Caki2 (cell line): ENCODE measurements at places on chromosomes 2 and 18. TPM values are rescaled to one million over a fixed set of nuclear protein-coding genes. Genes with fewer than 3 reads are reported as not detected.

The ABCG8 gene
- not detected in 2 replicates for total RNA-seq

The RFX8 gene
- total RNA-seq = not detected in 2 replicates

The COLEC12 gene
- total RNA-seq = 0.57 TPM in 1 of 2 replicates, not detected in the other

The ABHD1 gene
- 0.78 TPM in 1 of 2 replicates, not detected in the other for total RNA-seq

The SNRNP27 gene
- 79.2 and 99.1 TPM in 2 replicates for total RNA-seq

The NBAS gene
- total RNA-seq = 19.7 and 28.8 TPM in 2 replicates

The ANTXR1 gene
- total RNA-seq = 1.1 and 2.0 TPM in 2 replicates

The MIB1 gene
- total RNA-seq = 25.4 and 45.7 TPM in 2 replicates

GRCh38 chr2:187054501-187055319 is 205.7 kb upstream of the ZSWIM2 start:
- no peak for DNase-seq

- no peak for DNase-seq
These were observed 24.7 kb downstream of the RND3 start for GRCh38 chr2:150462770-150463169.

DNA sequence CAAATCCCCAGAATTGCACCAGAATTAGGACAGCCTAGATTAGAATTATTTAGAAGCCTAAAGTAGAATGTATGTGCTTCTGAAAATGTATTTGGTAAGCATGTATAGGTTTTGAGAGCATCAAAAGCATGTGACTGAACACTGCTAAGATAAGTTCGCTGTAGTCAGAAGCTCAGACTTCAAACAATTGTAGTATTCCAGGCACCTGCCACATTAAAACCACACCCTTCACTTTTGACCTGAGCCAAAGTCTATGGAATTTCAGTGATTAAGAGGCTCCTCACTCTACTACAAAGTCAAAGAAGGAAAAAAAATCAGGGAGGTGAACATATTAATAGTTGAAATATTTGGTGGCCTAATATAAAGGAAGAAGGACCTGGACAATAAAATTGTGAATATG is 8.2 kb downstream of the KCNJ3 start:
- no peak for DNase-seq

DNA sequence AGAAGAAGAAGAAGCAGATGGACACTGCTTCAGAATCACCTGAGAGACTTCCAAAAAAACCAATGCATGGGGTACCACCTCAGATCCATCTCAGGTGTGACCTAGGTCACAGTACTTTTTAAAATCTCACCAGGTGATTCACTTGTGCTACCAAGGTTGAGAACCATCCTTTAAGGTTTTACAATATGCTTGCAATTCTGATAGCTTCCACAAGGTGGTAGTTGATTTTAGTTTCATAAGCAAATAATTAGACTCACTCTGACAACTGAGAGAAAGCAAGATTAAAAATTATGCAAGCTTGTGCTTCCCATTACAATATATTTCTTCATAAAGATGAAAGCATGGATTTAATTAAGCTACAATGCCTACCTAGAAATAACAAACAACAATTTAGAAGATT is 355.1 kb downstream of the EN1 start:
- DNase-seq = no peak

DNA sequence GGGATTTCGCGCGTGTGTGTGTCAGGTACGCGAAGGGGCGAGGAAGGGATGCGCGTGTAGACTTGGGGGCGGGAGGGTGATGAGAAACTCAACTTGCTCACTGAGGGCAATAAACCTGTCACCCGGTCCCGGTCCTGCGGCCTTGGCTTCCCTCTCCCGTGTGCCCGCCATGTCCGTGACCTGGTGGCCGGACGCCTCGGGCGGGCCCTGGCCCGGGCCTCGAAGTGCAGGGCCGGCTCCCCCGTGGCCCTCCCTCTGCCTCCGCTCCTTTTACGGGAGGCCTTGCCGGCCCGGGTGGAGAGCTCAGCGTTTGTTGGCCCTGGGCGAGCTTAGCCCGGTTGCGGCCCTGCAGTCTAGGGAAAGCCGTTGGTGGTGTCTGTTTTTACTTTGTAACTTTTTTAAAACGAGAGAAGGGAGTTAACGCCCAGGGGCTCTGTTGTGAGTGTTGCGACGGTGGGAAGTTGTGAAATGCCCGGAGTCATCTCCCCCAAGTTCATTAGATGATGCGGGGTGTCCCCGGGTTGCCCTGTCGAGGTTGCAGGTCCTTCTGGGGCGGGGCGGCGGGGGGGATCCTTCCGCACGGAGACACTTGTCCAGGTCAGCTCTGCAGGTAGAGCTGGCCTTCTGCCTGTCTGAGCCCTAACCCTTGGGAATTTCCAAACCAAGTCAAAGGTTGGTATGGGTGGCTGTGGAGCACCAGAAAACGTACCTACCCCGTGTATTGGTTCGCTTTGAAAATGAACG is 883 bp downstream of the SMCHD1 start:
- peak; percentile 43 for DNase-seq

DNA sequence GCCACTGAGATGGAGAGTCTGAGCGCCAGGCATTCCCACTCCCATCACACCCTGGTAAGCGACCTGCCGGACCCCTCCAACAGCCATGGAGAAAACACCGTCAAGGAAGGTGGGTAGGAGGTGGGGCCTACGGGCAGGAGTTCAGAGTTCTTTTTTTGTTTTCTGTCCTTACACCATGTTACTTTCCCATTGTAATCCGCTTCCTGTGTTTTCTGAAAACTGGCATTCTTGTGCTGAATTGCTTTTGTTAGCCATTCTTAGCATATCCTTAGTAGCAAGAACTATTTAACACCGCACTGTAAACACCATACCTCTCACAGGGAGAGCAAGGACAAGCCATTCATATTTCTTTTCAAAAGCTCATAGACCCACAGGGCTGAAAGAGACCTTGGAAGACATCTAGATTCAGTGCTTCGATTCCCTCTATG is 46.2 kb downstream of the UNC80 start:
- no peak for DNase-seq

DNA sequence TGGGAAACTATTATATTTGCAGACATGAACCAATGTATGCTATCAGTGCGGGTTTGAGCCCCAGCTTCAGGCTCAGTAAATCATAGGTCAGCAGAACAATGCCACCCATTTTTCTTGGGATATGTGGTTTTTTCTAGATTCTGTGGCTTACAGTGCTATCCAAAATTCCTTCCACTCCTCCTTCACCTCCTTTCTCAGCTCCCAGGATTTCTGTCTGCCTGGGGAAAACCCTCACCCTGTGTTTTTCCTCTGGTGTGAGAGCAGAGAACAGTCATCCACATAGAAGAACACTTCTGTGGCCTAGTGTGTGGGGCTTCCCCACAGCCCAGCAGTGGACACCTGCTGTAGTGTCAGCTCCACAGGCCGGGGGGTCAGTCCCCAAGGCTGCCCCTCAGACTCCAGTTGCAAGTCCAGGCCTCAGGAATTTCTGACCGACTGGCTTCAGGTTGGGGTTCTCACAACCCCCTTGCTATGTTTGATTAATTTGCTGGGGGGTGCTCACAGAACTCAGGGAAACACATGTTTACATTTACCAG is 238.2 kb downstream of the LDLRAD4 start:
- no peak for DNase-seq

- DNase-seq = no peak
These were observed 430.1 kb upstream of the CHST9 start for GRCh38 chr18:27614951-27615844.

- no peak for DNase-seq
These were observed 24.4 kb upstream of the GPR39 start for GRCh38 chr2:132392221-132392620.

GRCh38 chr18:23204589-23205235 is 69.4 kb downstream of the CABLES1 start:
- DNase-seq = no peak

- DNase-seq = no peak
These were observed 601.0 kb upstream of the SLC39A10 start for GRCh38 chr2:195055996-195056395.

DNA sequence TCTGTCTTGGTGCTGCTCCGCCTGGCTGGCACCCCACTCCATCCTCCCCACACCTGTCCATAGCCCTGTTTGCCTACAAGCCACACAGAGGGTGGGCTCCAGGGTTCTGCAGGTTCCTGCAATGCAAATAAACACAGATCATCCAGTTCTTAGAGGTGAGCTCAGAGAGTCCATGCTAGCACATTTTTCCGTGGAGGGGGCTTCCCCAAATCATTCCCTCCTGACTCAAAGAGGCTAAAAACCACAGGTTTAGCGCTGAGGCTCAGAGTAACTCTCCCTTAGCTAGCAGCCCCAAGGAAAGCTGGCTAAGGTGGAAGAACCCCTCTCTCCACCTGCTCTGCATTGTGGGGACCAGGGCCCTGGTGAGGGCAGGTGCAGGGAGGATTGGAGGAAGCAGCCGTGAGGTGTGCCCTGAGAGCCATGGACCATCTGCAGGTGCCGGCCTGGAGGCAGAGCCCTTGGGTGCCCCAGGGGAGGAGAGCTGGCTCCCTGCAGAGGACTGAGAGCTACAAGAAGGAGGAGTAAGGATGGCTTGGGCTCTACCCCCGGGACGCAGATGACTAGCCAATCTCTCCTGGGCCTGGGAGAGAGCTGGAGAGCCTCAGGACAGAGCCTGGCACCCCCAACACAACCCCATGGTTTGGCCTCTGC is 23.8 kb upstream of the TEX44 start:
- DNase-seq = no peak

GRCh38 chr2:170147576-170147975 is 30.4 kb upstream of the MYO3B start:
- DNase-seq = no peak

DNA sequence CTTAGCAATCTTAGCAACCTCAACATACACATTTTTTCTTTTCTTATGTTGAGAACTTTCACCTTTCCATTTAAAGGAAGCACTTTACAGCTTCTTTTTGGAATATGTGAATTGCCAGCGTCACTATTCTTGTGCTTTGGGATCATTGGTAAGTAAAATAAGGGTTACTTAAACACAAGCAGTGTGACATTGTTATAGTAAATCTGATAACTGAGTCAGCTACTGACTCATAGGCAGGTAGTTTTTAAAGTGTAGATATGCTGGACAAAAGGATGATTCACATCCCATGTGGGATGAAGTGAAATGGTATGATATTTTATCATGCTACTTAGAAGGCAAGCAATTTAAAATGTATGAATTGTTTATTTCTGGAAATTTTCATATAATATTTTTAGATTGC is 637.2 kb downstream of the DCDC2C start:
- DNase-seq = peak; percentile 5

DNA sequence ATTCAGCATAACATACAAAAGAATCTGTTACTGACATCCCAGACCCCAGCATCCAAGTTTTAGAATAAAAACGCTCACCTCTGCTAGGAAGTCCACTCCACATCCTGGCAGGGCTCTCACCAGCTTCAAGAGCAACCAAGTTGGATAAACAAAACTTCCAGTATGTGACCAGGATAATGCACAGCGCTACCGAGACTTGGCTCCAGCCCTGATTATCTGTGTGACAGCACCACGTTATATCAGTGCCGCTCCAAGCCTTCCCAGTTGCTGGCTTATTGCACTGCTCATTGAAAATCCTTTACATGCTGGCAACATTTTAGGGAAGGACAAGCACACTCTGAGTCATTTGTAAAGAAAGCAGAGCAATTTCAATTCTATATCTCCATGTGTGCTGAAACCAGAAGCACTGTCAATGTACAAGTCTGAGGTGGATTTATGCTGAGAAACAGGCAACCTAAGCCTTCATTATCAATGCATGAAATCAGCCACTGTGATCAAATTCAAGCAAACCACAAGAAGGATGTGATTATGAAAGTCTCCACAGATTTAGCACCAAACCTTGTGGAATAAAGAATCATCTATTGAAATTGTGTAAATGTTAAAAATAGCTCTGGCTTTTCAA is 115.7 kb downstream of the ZNF385B start:
- no peak for DNase-seq

- DNase-seq = peak; percentile 43
These were observed 4.9 kb upstream of the TMEM200C start for GRCh38 chr18:5900262-5900661.

- no peak for DNase-seq
These were observed 9.9 kb downstream of the NEU4 start for GRCh38 chr2:241818943-241819270.

- no peak for DNase-seq
These were observed 75.4 kb upstream of the IGFBP5 start for GRCh38 chr2:216770717-216771116.

- DNase-seq = no peak
These were observed 137.9 kb downstream of the CDH2 start for GRCh38 chr18:28039078-28039477.

DNA sequence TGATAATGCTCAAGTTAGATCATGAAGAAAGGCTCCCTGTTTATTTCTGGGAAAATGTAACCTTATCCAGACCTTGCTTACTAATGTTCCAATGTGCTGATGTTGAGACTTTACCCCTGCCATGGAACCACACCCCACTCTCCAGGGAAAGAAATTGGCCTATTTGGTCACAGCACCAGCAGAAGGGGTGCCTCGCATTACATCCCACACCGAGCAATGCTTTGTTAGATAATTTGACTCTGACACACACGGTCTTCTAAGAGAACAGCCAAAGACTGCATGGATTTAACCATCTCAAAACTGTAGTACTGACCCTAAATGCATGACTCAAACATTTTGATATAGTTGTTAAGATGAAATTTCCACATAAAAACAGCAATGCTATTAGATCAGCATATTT is 152.1 kb upstream of the CCDC150 start:
- no peak for DNase-seq

DNA sequence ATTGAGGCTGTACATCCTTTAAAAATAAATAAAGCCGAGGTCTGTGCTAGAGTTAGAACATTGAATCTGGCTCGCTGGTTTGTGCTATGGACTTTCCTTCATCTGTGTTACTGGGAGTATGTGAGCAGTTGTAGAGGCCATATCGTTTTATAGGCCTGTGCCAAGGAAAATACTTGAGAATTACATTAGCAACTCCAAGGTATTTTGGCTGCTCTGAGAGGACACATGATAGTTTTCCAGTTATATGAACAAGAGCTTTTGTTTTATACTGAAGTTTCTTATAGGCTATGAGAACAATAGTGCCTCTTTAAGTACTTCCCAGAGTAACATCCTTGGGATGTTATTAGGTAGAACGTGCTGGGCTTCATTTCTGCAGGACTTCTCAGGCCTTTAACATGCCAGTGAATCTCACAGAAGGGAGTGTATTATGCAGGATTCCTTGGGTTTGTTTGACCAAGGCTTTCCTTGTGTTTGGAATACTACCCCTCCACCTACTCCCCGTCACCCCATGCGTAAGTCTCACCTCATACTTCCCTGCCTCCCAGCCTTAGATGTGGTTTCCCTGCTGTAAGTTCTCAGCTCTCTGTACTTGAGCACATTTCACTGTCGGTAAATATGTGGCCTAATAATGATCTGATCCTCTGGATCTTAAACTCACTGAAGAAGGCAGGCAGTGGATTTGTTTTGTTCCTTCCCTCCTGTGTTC is 21.0 kb downstream of the TCF7L1 start:
- DNase-seq = no peak

- no peak for DNase-seq
These were observed 2.3 kb downstream of the MSL3B start for GRCh38 chr2:233865838-233866237.
